ENCODE measurements at places on chromosomes 7 and 10.

DNA sequence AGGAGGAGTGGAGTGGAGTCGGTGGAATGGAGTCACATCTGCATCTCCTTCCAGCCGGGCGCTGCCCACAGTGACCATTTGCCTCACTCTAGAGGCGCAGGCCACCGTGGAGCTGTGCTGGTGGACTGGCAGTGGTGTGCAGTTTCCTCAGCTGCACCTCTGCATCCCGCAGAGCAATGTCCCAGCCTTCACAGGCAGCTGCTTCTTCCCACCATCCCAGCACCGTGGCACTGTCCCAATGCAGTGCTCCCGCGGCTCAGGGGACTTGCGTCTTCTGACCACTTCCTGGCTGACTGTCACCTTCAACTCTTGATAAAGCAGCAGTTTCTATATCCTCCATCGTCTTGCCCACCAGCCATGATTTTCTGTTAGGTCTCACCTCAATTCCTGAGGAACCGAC is 90.3 kb upstream of the SFMBT2 start:
- DNase-seq: no peak

DNA sequence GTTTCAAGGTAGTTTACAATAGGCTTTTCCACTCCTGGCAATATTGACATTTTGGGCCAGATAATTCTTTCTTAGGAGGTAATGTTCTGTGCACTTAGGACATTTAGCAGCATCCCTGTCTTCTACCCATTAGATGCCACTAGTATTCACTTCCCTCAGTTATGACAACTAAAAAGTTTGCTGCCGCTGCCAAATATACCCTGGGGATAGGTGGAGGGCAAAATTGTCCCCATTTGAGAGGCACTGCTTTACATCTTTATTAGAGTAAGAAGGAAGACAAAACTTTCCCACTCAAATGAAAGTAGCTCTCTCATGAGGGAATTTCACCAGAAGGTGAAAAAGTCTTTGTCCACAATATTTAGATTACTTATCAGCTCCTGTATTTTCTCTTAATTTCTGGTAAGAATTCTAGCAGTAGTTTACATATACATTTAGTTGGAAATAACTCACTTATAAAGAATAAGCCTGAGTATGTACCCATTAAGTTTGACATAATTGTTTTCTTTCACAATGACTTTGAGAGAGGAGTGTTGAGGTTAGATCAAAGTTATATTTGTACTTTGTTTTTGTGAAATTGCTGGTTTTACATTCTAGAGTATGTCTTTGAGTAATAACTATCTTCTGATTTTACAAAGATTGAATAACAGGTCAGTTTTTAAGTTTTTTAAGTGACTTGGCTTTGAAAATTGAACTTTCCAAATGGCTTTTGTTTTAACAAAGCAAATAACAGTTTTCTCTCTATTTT is 46.0 kb downstream of the HELLS start:
- no peak for DNase-seq

- no peak for DNase-seq
These were observed 126.0 kb upstream of the GDF10 start for GRCh38 chr10:47173929-47174442.

DNA sequence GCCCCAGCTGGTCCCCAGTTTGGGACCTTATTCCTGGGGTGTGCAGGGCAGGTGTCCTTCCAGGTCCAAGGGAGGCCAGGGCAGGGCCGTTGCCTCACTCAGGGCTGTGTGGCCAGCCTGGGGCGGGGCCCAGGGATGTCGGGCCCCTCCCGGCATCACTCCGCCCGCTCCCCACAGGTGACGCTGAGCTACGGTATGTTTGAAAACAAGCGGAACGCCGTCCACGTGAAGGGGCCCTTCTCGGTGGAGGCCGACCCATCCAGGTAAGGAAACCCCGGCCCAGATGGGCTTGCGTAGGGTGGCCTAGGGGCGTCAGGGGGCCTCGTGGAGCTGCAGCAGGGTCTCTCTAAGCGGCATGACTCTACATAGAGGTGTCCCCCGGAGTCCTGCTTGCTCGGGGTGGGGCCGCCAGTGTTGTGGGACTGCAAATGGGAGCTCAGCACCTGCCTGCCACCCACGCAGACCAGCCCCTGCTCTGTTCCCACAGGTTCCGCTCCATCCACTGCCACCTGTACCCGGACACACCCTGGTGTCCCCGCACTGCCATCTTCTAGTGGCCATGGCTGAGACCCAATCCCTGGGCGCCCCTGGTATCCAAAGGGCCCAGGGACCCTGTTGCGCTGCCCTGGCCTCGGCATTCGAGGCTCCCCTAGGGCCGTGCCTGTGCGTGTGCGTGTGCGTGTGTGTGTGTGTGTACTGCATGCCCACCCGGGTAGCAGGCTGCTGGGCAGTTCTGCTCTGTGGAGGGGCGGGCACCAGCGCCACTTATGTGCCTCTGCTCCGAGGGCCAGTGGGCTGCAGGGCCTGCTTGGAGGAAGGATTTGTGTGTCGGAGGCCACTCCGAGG is 7.3 kb downstream of the LFNG start:
- DNase-seq: no peak

All from activated CD4-positive, alpha-beta T cell treated with anti-CD3 and anti-CD28 coated beads, Interleukin-2, amount 50 U/mL, for 48 hours (primary cell).